Stimulated activated CD8-positive, alpha-beta memory T cell treated with anti-CD3 and anti-CD28 coated beads, Interleukin-7, amount 100 ng/mL, for 24 hours (primary cell): ENCODE measurements at places on chromosomes 11 and 22.

DNA sequence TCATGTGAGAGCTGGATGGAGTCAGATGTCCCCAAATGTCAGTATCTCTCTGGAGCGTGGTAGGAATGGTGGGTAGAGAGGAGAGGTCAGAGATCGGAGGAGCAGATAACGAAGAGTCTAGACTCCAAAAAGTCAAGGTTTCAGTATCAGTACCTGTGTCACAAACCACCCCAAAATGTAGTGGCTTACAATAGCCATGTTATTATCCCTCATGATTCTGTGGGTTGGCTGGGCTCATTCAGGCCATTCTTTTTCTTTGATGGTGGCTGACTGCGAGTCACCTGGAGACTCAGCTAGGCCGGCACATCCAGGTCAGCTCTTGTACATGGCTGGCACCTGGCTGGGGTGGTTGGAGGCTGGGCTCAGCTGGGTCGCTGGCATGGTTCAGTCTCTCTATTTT lies 7.3 kb upstream of the SSTR3 start:
- no peak for DNase-seq

DNA sequence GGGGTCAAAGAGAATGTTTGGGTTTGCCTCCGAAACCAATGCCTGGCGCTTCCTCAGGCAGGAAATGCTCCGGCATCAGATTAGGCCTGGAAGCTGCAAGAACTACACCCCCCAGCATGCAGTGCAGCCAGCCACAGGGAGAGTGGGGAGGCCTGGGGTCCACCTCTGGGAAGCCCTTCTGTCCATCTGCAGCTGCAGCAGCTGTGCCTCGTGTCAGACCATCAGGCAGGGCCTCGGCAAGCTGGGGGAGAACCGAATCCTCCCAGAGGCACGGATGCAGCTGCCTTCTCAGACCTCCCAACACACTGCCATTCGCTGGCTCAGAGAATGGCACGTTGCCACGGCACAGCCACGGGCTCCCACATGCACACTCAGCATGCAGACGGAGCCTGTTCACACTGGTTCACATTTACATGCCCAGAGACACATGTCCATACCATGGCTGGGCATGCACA lies 57.4 kb downstream of the NECTIN1 start:
- no peak for DNase-seq

DNA sequence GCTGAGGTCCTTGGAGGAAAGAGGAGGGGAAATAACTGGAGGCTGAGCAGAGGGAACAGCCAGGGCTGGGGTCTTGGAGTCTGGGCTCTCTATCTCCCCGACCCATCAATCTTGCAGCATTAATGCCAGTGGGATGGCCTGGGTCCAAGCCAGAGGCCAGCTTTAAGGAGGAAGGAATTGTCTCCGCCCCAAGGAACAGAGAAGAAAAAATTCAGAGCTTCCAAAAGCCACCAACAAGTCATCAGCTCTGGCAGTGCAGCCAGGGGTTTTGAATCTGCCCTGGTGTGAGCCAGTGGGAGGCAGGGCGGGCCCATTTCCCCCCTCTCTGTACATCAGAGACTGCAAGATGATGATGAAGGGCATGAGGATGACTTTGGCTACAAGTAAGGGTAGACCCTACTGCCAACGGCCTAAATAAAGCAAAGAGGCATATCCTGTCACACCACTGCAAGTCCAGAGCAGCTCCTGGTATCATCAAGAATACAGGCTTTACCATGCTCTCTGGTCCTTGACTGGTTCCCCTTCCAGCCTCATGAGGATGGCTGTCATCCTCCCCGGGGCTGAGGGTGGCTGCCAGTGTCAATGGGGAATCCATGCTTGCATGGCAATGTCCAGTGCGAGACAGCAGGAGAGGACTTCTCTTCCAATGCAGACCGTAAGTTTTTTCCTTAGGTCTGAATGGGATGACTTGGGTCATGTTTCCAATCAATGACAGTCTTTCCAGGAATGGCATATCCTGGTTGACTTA lies 34.4 kb downstream of the LRRC32 start:
- no peak for DNase-seq

- no peak for DNase-seq
Observed at GRCh38 chr22:49192857-49193250, 634.8 kb downstream of the BRD1 start.

GRCh38 chr11:8038393-8038792 lies 42.6 kb upstream of the TUB start:
- DNase-seq: no peak

DNA sequence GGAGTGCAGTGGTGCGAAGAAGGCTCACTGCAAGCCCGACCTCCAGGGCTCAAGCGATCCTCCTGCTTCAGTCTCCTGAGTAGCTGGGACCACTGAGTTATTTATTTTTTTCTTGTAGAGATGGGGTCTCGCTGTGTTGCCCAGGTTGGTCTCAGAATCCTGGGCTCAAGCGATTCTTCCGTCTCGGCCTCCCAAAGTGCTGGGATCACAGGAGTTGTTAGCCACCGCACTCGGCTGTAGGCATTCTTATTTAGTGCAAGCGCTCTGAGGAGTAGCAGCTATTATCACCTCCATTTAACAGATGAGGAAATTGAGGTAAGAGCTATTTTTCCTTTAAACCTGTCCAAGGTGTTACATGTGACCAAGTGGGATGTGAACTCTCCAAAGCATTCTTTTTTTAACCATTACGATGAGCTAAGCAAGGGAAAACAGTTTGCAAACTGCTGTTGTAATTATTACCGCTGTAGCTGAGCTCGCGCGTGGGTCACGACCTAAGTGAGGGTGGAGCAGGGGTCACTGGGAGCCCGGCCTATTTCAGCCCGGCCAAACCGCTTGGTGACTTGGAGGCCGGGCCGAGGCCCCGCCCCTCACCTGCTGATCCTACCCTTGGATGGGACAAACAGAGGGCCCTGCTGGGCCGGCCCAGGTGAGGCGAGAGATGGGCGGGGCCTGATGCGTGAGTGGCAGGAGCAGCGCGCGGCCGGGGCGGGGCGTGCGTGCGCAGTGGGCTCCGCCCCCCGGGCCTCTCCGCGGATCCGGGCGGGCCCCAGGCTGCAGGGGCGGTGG lies 449 bp upstream of the KREMEN1 start:
- DNase-seq: peak; percentile 51
